Progenitor cell of endocrine pancreas (in vitro differentiated cells): ENCODE measurements at places on chromosomes 12 and 14. TPM values are rescaled to one million over a fixed set of nuclear protein-coding genes. Genes with fewer than 3 reads are reported as not detected.

DNA sequence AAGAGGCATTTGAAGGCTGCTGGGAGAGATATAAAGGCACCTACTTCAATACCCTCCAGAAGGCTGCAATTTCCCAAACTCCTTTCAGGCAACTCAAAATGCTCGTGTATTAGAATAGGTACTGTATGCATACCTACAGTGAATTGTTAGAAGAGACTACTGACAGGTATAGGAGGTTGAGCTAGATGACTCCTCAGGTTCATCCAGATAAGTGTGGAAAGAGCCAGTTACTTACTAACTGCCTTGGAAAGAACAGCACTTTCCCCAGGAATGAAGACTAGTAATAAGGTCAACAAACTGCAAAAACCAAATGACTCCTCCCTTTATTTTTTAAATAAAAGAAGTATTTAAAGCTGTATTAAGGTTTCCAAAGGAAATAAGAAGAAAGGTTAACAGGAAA lies 429.0 kb downstream of the MDGA2 start:
- no peak overlapping the region for H3K4me3 ChIP-seq
- DNase-seq, result no peak
- H3K36me3 ChIP-seq, result no peaks in the 10 kb centered on the region
- no peaks in the 10 kb centered on the region for H3K27me3 ChIP-seq

GRCh38 chr14:35814371-35815005 lies 5.4 kb upstream of the RALGAPA1 start:
- no peak overlapping the region for H3K4me3 ChIP-seq
- peak; percentile 48 for DNase-seq
- no peaks in the 10 kb centered on the region for H3K36me3 ChIP-seq
- H3K4me1 ChIP-seq, result no peaks in the 10 kb centered on the region

GRCh38 chr14:68143341-68143841 lies 323.8 kb downstream of the RAD51B start:
- peaks cover 6% of the 10 kb centered on the region for H3K36me3 ChIP-seq
- H3K4me3 ChIP-seq, result no peak overlapping the region
- no peaks in the 10 kb centered on the region for H3K27me3 ChIP-seq
- H3K4me1 ChIP-seq, result peaks cover 50% of the 10 kb centered on the region
- DNase-seq, result no peak

- H3K27ac ChIP-seq, result no peak overlapping the region
- peaks cover 17% of the 10 kb centered on the region for H3K4me1 ChIP-seq
- no peak overlapping the region for H3K4me3 ChIP-seq
- DNase-seq, result peak; percentile 34
Observed at GRCh38 chr14:70714055-70714550, 72.4 kb downstream of the TTC9 start.

DNA sequence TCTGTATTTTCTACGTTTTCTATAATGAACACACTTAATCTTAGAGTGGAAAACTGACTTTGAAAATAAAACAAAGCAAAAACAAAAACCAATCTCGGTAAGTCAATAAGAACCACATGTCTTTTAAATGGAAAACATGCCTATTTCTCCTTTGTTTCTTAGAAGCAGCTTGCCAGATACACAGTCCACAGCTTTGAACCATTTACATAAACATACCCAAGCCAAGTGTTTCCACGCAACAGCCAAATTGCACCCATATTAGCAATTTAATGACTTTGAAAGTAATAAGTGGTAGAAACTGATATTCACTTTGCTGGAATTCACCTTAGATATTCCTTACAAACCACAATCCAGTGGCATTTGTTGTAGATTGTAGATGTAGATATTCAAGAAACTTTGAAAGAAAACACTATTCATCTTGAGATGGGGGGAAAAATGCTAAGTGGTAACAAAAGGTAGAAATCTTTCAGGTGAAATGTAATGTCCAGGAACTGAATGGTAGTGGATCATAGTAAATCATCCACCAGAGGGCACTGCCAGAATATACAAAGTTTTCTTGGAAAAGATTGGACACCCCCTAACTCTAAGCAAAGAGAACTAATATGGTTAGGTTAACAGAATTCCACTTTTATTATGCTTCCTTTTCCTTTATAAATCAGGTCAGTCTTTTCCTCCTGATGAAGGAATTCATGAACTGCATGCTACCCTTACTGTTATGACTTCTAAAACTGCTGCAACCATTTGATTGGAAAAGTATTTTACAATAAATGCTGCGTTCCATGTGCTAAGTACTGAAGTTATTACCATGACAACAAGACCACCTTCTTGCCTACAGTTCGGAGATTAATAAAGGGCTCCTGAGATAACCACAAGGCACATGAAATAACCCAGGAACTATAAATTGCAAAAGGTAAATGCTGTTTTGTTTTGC lies 69.8 kb downstream of the RERG start:
- H3K4me1 ChIP-seq, result peaks cover 6% of the 10 kb centered on the region
- DNase-seq, result no peak
- no peak overlapping the region for H3K4me3 ChIP-seq

SERPINA5 gene
- 37.7 and 39.5 TPM in 2 replicates for total RNA-seq

CAPZA3 gene
- total RNA-seq, result 0.29 and 0.36 TPM in 2 replicates

AP5M1 gene
- total RNA-seq, result 44.1 and 48.1 TPM in 2 replicates
